Kidney capillary endothelial cell (primary cell): ENCODE measurements at places on chromosomes 4 and X.

GRCh38 chr4:2339458-2340271 lies 77.8 kb upstream of the MXD4 start:
- no peak for DNase-seq

DNA sequence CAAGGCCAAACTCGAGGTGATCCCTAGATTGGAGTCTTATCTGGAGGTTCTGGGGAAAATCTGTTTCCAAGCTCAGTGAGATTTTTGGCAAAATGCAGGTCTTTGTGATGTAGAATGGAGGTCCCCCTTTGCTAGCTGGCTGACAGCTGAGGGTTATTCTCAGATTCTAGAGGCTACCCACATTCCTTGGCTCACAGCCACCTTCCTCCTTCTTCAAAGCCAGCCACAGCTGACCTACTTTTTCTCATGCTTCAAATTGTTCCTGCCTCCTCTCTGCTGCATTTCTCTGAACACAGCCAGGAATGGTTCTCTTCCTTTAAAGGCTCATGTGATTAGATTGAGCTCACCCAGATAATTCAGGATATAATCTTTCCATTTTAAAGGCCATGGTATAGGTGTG lies 86.9 kb downstream of the VCX3A start:
- DNase-seq: no peak

- DNase-seq: no peak
Observed at GRCh38 chr4:6441758-6442157, 30.7 kb downstream of the PPP2R2C start.

DNA sequence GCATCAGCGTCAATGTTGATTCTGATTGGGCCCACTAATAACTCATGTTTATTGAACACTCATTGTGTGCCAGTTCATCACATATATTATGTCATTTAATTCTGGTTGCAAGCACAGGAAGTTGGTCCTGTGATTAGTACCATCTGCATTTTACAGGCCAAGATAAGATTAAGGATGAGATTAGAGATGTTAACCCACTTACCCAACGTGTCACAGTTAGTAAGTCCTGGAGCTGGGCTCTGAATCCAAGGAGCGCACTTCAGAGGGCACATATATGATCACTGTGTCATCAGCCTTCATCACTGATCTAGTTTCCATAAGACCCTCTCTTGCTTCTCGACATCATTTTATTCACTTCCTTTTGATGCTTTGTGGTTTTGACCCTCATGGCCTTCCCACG lies 205.3 kb upstream of the ANXA3 start:
- DNase-seq: no peak

- no peak for DNase-seq
Observed at GRCh38 chr4:128604204-128604603, 205.3 kb upstream of the JADE1 start.

DNA sequence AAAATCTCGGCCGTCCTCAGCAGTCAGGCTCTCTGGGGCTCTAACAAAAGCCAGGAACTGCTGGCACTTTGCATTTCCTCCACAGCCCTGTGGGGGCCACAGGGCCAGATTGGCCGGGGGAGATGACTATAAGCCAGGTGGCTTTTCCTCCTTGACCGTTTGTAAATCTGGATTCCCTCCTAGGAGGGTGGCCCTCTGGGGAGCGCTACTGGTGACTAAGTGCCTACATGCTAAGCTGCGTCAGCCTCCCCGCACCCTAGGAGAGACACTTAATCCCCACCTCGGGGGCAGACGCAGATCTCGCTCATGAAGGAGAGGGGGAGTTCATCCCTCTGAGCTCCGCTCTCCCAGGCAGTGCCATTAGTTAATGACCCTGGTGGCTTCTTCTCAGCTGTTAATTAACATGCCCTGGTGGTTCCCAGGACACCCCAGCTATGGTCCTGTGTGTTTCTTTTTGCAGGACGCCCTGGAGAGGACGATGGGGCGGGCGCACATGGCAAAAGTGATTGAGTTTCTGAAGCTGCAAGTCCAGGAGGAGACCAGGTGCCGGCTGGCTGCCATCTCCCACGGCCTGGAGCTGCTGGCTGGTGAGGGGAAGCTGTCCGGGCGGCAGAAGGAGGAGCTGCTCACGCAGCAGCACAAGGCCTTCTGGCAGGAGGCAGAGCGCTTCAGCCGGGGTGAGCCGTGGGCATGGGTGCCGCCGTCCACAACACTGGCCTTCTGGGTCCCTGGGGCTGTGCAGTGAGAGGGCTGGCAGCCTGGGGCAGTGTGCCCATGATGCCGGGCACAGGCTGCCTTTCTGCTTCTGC lies 41.6 kb downstream of the EVC start:
- no peak for DNase-seq

GRCh38 chrX:138008281-138008680 lies 442.4 kb downstream of the ZIC3 start:
- no peak for DNase-seq

- no peak for DNase-seq
Observed at GRCh38 chrX:46559062-46559461, 13.8 kb upstream of the ZNF674 start.

DNA sequence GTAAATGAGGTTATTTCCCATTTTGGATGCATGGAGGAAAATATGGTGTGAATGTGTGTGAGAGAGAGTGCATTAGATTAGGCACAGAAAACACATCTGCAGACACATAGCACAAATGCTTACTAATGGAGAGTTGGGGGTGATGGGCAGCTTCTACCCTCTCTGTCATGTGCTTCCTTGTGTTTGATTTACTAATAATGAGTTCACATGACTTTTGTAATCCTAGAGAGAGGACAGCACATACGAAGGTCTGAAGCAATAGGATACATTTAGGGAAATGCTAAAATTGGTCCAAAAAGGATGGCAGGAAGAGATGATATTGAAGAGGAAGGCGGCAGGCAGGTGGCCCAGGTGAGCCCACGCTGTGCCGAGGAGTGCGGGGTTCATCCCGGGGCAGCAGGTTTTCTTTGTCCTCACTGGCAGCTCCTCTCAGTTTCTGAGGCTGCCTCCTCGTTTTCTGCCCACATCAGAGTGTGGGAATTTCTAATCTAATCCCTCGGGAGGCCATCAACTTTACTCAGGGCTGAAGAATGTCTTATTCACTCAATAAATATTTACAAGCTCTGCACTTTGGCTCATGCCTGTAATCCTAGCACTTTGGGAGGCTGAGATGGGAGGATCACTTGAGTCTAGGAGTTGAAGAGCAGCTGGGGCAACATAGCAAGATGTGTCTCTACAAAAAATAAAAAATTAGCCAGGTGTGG lies 15.9 kb upstream of the MAP9 start:
- DNase-seq: no peak

- no peak for DNase-seq
Observed at GRCh38 chr4:109735566-109736365, 5.9 kb upstream of the PLA2G12A start.

GRCh38 chr4:5923376-5923775 lies 30.5 kb upstream of the CRMP1 start:
- DNase-seq: no peak

GRCh38 chr4:2630556-2631273 lies 94.3 kb downstream of the FAM193A start:
- DNase-seq: no peak

DNA sequence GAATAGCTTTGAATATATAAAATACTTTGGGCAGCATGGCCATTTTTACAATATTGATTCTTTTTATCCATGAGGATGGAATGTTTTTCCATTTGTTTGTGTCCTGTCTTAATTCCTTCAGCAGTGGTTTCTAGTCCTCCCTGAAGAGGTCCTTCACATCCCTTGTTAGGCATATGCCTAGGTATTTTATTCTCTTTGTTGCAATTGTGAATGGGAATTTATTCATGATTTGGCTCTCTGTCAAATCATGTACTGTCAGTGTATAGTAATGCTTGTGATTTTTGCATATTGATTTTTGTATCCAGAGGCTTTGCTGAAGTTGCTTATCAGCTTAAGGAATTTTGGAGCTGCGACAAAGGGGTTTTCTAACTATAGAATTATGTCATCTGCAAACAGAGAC lies 18.5 kb downstream of the UGT2B15 start:
- no peak for DNase-seq

GRCh38 chrX:70042399-70043371 lies 7.1 kb downstream of the AWAT2 start:
- no peak for DNase-seq

DNA sequence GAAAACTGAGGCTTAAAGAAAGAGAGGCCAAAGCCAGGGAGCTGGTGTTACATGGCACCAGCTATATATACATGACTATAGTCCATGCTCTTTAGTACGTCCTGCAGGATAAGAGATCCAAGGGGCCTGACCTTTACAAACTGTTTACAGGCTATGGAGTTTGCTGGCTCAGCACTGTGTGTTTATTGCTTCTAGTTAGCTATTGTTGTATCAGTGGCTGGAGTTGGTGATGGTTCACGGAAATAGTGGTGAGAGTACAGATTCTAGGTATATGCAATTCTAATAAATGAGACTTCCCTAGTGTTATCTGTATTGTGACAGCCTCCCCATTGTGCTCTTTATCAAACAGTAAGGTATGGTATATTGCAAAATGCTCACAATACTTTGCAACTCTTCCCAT lies 46.5 kb downstream of the REPS2 start:
- no peak for DNase-seq
